NCI-H1105 (cell line): ENCODE measurements at places on chromosomes 2 and 18.

DNA sequence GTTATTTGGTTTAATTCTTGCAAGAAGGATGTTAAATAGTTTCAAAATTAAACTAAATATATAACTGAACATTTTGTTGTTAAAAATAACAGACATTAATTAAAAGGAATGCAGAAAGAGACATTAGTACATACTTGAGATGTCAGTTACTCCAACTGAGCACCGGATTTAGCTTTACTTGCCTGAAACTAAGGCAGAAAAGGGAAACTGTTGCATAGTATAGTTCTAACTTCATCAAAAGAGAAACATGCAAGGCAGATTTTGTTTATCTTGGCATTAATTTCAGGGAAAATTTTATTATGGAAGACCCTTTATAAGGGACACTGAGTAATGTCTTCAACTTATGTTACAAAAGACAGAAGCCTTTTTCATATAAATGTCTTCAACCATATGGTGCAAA, 218.3 kb downstream of the STK39 start:
- DNase-seq, result no peak

GRCh38 chr2:239691720-239692119, 290.9 kb upstream of the HDAC4 start:
- no peak for DNase-seq

- DNase-seq, result peak; percentile 64
These were observed 360.9 kb downstream of the ERBB4 start for GRCh38 chr2:212177724-212178123.

- no peak for DNase-seq
These were observed 6.4 kb downstream of the TWIST2 start for GRCh38 chr2:238854246-238854645.

- no peak for DNase-seq
These were observed 4.0 kb downstream of the SPR start for GRCh38 chr2:72891091-72891818.

- DNase-seq, result no peak
These were observed 1361.6 kb upstream of the CHAC2 start for GRCh38 chr2:52405980-52406379.

- no peak for DNase-seq
These were observed 3.5 kb upstream of the CD226 start for GRCh38 chr18:69951182-69951581.

GRCh38 chr2:172246649-172247048, 143.9 kb upstream of the DLX2 start:
- DNase-seq, result no peak
